ENCODE measurements at places on chromosomes 6 and 20.

DNA sequence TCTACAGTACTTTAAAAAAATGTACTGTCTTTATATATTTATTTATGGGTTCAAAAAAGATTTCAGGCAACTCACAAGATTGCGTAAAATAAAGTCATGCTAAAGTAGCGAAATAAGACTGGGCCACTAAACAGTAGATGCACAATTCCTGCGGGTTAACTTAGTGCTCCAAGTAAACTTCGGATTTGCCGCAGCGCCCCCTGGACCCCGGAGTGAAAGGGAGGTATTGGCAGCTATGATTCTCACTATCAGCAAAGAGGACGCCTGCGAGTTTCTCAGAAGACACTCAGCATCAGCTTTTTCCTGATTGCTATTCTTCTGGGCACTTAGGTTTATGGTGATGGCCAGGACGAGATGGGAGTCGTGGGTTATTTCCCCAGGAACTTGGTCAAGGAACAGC lies 1.4 kb downstream of the OTOR start:
- no peak for DNase-seq

- DNase-seq: no peak
Observed at GRCh38 chr20:20480126-20480525, 112.2 kb downstream of the INSM1 start.

DNA sequence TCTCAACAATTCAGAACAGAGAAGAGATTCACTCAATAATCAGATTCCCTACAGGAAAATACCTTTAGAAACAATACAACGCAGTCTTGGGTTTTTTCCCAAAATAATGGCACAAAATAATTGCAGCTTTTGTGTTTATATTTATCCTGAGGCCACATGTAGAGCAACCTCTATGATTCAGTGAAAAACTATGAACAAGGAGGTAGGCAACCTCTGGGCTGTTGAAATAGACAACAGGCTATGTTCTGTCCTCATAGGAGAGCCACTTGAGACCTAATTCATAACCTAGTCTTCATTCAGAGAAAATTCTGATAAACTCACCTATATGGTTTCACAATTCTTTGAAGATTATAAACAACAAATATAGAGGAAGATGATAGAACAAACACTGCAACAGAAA lies 118.3 kb downstream of the KHDC1L start:
- no peak for DNase-seq

- DNase-seq: no peak
Observed at GRCh38 chr6:4358414-4359107, 223.2 kb upstream of the ECI2 start.

DNA sequence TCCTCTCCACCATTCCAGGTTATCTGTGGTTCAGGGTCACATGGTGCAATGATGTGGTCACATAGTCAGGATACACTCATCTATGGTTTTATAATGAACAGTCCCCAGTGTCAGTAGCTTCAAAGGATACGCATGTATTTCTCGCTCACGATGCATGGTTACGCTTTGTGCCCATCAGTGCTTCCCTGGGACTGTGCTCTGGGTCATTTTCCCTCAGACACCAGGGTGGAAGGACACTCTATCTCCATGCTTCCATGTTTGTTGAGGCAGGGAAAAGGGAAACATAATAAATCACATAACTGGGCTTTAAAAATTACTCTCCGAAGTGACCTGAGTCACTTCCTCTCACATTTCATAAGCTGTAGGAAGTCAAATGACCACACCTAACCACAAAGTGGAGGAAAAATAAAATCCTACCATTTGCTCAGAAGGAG lies 394.8 kb upstream of the NOX3 start:
- DNase-seq: no peak

- DNase-seq: no peak
Observed at GRCh38 chr6:7591770-7592169, 1.8 kb downstream of the SNRNP48 start.
